ENCODE measurements at places on chromosomes 3 and 15.

DNA sequence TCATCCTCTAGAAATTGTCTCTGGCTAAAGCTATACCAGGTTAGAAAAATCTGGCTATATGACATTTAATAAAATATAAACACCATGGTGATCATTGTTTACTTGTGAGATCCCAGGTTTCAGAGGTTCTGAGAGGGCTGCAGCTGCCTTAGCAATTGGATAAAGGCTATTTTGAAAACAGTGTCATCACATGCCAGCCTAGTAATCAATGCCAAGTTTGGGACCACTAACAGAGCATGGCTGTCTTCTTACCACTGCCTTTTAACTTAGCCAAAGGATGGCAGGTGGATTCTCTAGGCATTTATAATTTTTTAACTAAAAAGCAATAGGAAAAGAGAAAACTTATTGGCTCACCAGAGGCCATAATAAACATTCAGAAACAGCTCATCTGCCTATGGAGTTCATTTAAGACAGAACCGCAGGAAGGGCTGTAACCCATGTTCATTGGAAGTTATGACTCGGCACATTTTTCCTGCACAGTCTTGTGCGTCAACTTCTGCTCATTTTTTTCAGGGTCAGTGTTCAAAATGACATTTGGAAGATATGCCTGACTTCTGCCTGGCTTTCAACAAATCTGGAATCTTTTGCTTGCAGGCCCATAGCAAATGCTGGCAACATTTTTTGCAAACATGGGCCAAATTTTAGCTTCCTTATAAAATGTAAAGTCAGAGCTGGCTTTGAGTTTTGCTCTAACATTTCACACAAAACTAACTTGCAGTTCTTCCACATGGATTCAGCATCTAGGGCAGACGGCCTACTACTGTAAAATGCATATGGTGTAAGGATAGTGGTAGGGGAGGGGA lies 476.0 kb upstream of the TBL1XR1 start:
- no peak for DNase-seq

GRCh38 chr3:103134023-103134724 lies 699.4 kb downstream of the ZPLD1 start:
- DNase-seq = no peak

- DNase-seq = no peak
These were observed 127.4 kb downstream of the THRB start for GRCh38 chr3:24367216-24367615.

GRCh38 chr15:57472861-57473260 lies 96.6 kb downstream of the CGNL1 start:
- no peak for DNase-seq

- no peak for DNase-seq
These were observed 807.6 kb upstream of the LMCD1 start for GRCh38 chr3:7693976-7694375.

- no peak for DNase-seq
These were observed 44.3 kb upstream of the PLAAT1 start for GRCh38 chr3:193196746-193197145.

- DNase-seq = no peak
These were observed 266.8 kb downstream of the ZNF385D start for GRCh38 chr3:21484057-21484827.

- no peak for DNase-seq
These were observed 28.6 kb upstream of the SEMA3F start for GRCh38 chr3:50126287-50127211.

DNA sequence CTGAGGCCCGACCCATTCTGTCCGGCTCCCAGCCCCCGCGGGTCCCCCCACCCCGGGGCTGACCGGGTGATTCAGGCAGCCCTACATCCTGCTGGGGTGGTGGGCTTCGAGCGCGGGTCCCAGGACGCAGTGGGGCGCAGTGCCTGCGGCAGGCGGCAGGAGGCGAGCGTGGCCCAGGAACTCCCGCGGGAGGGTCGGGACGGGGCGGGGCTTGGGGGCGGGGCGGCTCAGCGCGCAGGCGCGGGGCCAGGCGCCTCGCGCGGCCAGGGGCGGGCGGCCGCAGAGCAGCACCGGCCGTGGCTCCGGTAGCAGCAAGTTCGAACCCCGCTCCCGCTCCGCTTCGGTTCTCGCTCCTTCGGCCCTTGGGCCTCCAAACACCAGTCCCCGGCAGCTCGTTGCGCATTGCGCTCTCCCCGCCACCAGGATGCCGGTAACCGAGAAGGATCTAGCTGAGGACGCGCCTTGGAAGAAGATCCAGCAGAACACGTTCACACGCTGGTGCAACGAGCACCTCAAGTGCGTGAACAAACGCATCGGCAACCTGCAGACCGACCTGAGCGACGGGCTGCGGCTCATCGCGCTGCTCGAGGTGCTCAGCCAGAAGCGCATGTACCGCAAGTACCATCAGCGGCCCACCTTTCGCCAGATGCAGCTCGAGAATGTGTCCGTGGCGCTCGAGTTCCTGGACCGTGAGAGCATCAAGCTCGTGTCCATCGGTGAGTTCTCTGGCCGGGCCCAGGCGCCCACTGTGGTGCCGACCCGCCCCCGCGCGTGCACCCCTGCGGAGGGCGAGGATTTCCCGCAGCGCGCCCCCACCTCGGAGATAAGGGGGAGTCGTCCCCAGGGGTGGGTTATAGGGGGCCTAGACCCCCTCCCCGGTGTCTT lies at the start of gene FLNB:
FLNB (plus strand) TSS at position 282 of the 885 bp plus-strand sequence; CDS start at position 425, 143 bp downstream.
- no peak for DNase-seq

DNA sequence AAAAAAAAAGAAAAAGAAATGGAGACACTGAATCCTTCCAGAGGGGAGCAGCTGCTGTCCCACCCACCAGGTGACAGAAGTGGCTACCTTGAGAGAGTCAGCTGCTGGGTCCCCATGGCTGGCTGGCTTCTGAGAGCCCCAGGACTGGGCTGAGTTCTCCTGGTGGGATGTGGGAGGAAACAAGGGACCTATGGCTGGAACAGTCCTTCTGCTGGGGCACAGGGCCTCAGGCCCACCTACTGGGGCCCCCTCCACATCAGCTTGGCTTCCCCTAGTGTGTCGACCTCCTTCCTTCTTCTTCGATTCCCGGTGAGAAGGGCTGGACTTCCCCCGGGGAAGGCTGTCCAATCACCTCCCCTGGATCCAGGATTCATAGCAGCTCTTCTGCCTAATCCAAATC lies 32.3 kb downstream of the PRR20G start:
- DNase-seq = no peak

- no peak for DNase-seq
These were observed 31.5 kb upstream of the VEPH1 start for GRCh38 chr3:157534725-157535161.

GRCh38 chr15:73265536-73266153 lies 103.1 kb downstream of the HCN4 start:
- peak; percentile 5 for DNase-seq

GRCh38 chr3:82137861-82138260 lies 376.4 kb upstream of the GBE1 start:
- no peak for DNase-seq
